ENCODE measurements at places on chromosomes 1 and 21.
A peak's percentile ranks its signal among the peaks of the same experiment; 100 is the strongest.

GRCh38 chr21:30964283-30964682, 74.0 kb downstream of the KRTAP19-8 start:
- no peak for DNase-seq

DNA sequence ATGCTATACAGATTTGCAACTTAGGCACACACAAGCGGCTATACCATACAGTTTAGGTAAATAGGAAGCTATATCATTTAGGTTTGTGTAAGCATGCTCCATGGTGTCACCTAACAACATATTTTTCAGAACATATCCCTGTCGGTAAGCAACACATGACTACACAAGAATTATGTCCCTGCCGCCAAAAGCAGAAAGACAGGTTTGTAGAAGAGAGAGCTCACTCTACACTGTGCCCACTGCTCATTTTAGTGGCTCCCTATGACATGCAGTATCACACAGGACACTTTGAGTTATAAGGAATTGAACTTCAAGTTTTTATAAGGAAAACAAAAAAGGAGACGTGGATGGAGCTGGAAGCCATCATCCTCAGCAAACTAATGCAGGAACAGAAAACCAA, 132.5 kb upstream of the KAZN start:
- DNase-seq: no peak

GRCh38 chr1:175155473-175155856, 37.1 kb downstream of the KIAA0040 start:
- DNase-seq: no peak

GRCh38 chr1:77948841-77949424, 29.9 kb downstream of the FUBP1 start:
- peak; percentile 71 for DNase-seq

- no peak for DNase-seq
Observed at GRCh38 chr1:30190511-30191153, 532.8 kb downstream of the MATN1 start.

DNA sequence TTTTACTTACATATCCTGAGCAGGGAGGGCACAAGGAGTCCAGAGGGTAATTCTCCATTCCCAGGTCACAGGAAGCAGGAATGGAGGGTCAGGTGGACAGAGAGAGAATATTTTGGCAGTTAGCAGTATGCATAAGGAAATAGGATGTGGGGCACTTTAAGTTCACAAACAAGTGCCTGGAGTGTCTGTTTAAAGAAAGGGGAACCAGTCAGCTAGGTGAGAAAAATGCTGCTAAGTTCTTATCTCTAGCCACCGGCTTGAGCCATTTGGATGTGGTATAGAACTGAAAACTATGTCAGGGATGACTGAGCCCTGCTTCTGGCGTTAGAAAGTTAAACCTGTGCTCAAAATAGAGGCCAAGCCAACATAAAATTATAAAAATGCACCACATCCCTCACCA, 739.7 kb upstream of the NCAM2 start:
- no peak for DNase-seq

DNA sequence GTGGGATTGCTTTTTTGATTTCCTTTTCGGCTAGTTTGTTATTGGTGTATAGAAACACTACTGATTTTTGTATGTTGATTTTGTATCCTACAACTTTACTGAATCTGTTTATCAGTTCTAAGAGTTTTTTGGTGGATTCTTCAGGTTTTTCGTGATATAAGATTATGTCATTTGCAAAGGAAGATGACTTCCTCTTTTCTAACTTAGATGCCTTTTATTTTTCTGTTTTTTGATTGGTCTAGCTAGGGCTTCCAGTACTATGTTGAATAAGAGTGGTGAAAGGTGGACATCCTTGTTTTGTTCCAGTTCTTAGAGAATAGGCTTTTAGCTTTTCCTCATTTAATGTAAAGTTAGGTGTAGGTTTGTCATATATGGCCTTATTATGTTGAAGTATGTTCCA, 13.1 kb upstream of the NHLH2 start:
- DNase-seq: no peak

DNA sequence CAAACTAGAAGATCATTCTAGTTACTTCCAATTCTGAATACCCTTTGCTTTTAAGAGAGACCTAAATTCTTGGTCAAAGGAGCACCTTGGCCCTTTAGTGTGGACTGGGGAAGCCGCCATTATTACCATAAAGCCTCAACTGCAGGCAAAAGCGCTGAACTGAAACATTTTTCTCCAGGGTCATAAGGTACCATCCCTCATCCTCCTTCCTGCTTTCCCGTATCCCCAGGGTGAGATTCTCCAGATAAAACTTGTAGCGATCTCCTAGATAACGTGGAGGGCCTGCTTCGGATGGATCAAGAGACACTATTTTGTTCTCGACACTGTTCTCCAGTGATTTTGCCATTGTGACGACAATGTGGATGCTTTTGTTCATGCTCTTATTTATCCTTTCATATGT, 9.8 kb downstream of the SLAMF1 start:
- DNase-seq: no peak

DNA sequence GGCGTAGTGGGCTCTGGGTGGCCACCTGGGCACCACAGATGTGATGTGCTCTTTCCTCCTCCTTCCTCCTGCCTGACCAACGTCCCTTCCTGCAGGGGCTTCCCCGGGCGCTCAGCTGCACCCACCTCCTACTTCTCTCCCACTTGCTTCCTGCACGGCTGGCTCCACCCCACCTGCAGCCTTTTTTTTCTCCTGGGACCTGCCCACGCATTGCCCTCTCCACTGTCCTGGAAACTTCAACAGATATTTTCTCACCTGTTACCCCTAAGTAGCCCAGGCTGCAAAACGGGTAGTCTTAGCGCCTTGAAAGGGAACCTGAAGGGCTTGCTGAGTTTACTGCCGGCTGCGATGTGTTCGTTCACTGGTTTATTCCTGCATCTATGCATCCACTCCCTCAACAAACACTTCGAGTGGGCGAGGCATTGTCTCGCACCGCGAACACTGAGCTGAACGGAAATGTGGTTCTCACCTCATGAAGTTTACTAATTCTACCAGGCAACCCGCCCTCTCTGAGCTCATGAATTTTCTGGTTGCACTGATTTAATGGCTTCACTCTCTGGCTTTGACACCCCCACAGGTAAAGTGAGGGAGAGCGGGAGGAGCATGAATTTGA, 23.6 kb downstream of the ZBTB18 start:
- no peak for DNase-seq

All from choroid plexus epithelial cell (primary cell).